ENCODE measurements at places on chromosomes 1 and 21.
A peak's percentile ranks its signal among the peaks of the same experiment; 100 is the strongest.

GRCh38 chr1:53687901-53688300 is 51.1 kb downstream of the GLIS1 start:
- no peak for DNase-seq

DNA sequence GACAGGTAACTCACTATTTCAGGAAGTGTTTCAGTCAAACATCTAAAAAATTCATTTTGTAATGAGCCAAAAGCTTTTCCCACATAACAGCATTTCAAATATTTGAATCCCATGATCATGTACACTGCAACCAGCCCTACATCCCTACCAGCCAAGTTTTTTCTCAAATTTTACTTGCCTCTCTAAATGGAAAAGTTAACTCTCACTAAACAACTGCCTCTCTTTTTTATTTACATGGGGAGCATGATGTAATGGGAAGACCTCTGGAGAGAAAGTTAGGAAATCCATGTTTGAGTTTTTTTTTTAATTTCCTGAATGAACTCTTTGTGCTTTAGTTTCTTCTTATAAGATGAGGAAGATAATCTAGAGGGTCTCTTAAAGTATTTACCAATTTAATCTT is 70.5 kb downstream of the TTLL7 start:
- no peak for DNase-seq

DNA sequence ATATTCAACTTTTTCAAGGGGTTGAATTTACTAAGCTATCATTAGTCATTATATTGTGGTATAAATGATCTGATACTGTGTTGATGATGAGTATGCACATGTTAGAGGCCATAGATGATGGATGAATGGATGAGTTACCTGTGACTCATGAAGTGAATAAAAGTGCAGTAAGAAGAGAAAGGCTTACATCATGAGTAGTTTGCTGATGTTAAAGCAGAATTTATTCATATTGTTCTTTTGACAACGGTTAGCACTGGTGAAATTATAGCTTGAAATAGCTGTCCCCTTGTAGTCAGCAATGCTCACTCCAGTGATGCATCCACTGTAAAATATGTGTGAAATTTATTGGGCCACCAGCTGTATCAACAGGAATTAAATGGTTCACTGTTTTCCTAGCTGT is 541.0 kb upstream of the ZRANB2 start:
- DNase-seq: no peak

DNA sequence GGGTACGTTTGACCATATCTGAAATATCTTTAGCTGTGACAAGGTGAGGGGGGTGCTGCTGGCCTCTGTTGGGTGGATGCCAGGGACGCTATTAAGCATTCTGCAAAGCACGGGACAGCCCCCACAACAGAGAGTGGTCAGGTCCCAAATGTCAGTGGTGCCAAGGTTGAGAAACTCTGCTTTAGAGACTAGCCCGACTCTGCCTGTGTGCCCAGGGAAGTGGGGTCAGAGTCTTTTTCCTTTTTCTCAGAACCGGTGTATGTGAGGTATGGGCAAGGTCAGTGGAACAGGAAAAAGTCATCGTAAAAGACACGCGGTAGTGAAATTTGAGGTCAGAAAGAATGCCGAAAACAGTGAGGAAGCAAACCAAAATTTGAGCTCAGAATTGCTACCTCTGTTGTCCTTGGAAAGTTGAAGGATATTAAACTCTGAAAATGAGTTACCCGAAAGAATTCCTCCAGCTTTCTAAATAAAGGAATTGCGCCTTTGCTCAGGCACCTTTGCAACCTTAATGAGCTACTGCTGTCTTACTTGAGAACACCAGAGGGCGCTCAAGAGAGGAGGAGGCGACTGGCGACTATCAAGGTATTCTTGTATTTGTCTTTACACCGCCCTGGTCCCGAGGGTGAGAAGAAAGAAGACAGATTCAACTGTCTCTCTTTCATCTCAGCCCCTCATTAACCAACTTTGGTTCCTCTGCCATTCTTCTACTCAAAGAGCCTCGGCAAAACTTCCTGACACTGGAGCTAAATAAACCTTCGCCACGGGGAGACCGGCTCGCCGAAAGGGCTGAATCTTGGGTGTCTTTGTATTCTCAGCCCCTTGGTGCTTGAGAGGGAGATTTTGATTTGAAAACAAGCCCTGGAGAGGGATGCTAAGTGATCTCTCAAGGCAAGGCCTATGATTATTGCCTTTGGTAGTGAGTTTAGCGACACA is 85.4 kb upstream of the OLIG2 start:
- peak; percentile 71 for DNase-seq

- no peak for DNase-seq
Measured at GRCh38 chr1:30248774-30249173, 474.6 kb downstream of the MATN1 start.

DNA sequence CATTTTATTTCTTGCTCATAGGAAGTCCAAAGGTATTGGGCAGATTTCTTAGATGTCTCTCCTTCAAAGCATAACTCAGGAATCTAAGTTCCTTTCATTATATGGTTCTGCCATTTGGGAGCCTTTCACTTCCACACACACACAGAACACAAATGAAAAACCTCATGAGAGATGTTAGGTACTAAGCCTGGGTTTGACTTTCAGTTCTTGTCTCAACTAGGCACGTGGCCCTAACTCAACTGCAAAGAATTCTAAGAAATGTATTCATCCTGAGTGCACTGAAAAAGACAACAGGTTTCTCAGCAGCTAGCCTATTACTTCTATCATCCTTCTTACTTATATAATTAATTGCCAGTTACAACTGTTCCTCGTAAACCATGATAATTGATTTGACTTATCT is 190.0 kb upstream of the SAMSN1 start:
- no peak for DNase-seq

DNA sequence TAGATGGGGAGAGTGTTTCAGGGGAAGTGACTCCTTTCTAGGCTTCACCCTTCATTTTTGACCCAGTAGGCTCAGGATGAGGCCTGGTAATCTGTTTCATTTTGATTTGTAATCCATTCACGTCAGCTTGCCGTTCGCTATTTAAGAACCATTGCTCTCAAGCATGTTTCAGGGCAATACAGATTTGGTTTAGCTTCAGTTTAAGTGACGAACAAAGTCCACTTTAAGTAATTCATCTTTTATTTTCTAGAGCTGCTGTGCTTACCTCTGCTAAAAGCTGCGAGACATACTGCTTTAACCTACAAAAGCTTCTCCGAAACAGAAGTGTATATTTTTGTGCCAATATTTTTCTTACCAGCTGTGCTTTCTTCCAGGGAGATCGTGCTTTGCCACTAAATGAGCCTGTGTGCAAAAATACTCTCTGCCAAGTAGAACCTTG is 8.9 kb upstream of the FMO3 start:
- no peak for DNase-seq

GRCh38 chr1:178091986-178092745 is 1.7 kb upstream of the RASAL2 start:
- no peak for DNase-seq

DNA sequence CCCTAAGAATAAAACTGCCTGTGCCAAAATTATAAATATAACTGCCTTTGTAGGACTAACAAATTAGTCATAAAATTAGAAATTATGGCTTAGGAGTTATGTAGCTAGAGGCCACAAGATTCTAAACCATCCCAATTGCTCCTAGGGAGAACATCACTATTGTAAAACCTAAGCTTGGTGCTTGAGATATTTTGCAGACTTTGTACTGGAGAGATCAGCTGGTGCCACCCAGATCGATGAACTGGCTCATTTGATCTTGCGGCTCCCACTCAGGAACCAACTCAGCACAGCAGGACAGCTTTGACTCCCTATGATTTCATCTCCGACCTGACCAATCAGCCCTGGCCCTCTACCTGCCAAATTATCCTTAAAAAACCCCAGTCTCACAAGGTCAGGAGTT is 30.6 kb downstream of the HHAT start:
- no peak for DNase-seq

- DNase-seq: no peak
Measured at GRCh38 chr21:36254106-36254941, 65.7 kb upstream of the MORC3 start.

Data from NB4 (cell line).